Natural killer cell (primary cell): ENCODE measurements at places on chromosomes 5 and 9. TPM values are rescaled to one million over a fixed set of nuclear protein-coding genes. Genes with fewer than 3 reads are reported as not detected.

Gene DMRT3
- total RNA-seq = not detected

Gene TAF11L9
- not detected for total RNA-seq

GRCh38 chr9:132833550-132834121 lies 44.4 kb downstream of the AK8 start:
- DNase-seq = no peak

- no peak for DNase-seq
These were observed 54.5 kb upstream of the RAD23B start for GRCh38 chr9:107228496-107229039.

GRCh38 chr5:173774271-173774761 lies 113.8 kb upstream of the CPEB4 start:
- no peak for DNase-seq

- DNase-seq = no peak
These were observed 1.8 kb upstream of the PAXX start for GRCh38 chr9:136990242-136990911.

DNA sequence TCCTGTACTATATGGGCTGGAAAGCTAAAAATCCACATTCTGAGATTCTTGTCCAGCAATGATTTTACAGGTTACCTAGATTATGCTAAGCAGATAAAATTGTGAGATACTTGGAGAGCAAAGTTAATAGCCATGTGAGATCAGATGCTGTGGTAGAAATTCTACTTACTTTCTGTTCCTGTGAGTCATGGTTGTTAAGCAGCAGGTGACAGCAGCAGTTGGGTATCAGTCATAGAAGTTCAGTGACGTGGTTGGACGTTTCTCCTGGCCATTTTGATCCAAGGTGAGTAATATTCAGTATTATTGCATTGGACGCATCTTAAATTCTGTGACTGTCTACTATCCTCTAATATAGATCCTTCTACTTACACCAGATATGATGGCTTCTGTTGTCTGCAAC lies 524.5 kb downstream of the TMEM38B start:
- DNase-seq = no peak

- DNase-seq = no peak
These were observed 45.8 kb downstream of the THOC3 start for GRCh38 chr5:175922192-175922885.

DNA sequence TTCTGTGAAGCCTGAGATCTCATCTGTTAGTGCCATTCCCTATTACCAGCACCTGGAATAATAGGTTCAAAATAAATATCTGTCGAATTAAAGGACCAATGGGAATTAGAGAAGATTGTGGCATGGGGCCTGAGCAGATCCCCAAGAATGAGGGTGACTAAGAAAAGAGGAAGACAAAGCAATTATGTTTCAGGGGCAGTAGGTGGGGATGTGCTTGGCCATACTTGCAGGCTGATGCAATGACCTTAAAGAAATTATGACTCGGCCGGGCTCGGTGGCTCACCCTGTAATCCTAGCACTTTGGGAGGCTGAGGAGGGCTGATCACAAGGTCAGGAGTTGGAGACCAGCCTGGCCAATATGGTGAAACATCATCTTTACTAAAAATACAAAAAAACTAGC lies 562.8 kb downstream of the PTPRD start:
- no peak for DNase-seq

DNA sequence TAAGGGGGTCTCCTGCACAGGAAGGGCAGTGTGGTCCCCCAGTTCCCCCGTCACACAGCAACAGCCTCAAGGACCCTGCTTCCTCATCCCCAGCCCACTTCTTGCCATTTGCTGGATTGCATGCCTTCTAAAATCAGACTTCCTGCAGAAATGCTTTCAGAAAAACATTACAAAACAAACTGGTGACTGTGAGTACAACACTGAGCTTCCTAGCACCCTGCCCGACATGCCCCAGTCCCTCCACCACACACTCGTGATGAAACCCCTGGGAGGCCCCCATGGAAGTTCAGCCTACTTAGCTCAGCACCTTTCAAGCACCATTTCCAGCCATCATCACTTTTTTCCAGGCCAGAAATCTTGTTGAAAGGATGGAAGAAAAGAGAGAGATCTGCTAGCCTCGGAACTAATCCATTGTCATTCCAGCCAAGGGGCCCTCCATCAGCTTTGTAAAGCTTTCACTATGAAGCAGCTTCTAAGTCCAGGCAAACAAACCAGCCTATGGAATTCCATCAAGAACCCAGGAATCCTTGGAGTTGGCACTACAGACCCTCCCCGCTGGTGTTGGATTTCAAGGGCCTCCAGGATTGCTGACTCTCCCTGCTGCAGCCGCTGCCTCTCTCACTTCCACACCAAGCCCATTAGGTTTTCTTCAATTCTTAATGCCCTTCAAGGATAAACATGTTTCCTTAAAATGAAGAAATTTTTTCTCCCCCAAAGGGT lies 114.6 kb downstream of the C5orf15 start:
- no peak for DNase-seq

- DNase-seq = no peak
These were observed 31.7 kb downstream of the IL33 start for GRCh38 chr9:6247266-6247665.
